ENCODE measurements at places on chromosomes 3 and 15.

GRCh38 chr3:171461525-171461917 is 1.3 kb upstream of the TNIK start:
- no peak for DNase-seq

DNA sequence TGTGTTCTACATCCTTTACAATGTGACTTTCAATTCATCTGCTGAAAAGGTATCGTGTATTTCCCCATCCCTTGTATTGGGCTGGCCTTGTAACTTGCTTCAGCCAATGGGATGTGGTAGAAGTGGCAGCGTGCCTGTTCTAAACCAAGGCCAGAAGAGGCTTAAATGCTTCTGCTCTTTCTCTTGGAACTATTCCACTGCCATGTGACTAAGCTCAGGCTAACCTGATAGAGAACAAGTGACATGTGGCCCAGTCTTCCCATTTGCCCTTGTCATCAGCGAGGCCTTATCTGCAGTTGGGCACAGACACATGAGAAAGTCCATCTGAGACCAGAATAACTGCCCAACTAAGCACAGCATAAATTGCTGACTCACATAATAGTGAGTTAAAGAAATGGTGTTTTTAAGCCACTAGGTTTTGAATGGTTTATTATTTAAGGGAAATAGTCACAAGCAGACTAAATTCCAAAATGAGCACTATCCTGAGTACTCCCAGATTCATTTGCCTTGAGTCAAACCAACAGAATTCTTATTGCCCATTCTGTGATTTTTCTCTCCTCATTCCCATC is 230.2 kb downstream of the CPNE4 start:
- DNase-seq, result no peak

DNA sequence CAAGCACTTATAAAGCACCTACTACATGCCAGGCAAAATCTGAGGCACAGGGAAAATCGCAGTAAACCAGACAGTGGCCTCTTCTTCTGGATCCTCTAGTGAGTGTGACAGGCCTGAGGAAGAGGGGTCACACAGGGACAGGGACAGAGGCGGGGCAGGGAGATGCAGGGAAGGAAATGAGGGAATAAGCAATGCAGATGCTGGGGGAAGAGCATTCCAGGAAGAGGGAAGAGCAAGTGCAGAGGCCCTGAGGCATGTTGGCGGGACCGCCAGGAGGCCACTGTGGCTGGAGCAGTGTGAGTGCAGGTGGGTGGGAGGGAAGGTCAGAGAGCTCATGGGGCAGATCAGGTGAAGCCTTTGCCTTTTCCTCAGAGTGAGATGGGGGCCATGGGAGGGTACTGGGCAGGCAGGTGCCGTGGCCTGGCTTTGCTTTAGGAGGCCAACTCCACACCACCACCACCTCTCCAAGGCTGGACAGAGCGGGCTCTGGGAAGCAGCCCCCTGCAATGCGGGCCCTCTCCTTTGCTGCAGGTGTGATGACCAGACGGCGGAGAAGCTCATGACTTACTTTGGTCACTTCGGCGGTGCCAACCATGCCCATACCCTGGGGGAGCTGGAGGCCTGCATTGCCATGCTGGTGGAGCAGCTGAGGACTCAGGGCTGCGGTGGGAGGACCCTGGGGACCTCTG is 26.8 kb upstream of the GP9 start:
- DNase-seq, result no peak

DNA sequence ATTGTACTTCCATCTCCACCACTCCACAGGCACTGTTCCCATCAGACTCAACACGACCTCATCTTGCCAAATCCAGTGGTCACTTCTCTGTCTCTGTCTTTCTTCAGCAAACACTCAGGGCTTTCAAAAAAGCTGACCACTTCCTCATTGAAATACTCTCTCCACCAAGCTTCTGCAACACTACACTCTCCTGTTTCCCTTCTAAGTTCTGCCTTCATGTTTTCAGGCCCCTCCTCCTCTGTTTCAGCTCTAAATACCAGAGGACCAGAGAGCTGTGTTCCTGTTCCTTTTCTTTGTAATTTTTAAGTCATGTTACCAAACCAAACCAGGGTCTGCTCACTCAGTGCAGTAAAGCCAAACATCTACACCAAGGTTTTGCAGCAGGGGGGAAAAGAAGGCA is 33.8 kb upstream of the ACP3 start:
- no peak for DNase-seq

DNA sequence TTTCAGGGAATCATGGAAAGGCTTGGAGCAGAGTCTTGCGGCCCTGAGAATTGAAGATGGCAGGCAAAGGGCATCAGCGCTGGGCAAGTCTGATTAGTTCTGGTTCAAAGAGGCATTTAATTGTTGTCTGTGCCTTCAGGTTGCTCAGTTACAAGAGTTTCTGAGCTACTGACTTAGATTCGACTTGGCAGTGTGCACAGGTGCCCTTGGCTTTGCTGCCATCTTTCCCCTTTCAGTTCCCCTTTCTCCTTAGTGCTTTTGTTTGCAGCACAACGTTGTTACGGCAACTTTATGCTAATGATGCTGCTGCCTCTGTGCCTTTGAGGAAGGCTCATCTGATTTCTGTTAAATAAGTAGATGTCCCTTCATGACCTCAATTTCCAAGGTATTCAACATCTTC is 12.5 kb downstream of the P2RY14 start:
- no peak for DNase-seq

- DNase-seq, result no peak
Measured at GRCh38 chr3:111081008-111081545, 9.5 kb downstream of the NECTIN3 start.

Measured in head of caudate nucleus (tissue), 42 donors.